ENCODE measurements at places on chromosomes 4 and X. TPM values are rescaled to one million over a fixed set of nuclear protein-coding genes. Genes with fewer than 3 reads are reported as not detected.
A peak's percentile ranks its signal among the peaks of the same experiment; 100 is the strongest.

GRCh38 chr4:79047316-79047715 lies 108.1 kb upstream of the PAQR3 start:
- no peak for DNase-seq

DNA sequence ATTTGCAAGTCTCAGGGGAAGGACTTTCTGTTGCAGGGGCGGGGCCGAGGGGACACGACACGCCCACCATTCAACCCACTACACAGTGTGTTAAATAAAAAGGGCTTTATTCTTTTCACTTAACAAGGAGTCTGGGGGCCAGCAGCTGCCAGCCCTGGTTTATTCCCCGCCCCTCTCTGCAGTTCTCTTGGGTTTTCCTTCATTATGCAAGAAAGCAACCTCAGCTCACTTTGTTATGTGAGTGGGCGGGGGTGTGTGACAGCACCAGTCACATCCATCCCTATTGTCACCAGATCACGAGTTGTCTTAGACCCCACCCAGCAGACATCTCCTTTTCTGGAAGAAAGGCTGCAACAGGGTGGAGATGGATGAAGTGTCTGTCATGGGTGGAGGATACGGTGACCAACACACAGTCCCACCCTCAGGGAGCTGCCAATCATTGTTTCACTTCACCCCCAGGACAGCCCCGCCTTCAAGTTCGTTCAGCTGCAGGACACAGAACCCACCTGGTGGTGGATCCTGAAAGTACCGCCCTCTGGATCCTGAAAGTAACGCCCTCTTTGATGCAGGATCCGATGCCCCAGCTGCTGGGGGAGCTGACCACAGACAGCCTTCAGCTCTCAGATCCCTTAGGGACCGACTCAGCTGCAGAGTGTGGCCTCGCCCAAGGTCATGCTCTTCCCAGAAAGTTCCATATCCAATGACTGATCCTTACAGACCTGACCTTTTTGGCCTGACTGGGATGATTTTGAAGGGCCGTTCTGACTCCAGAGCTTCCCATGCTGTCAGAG lies 79.6 kb downstream of the SMIM20 start:
- peak; percentile 85 for DNase-seq

- no peak for DNase-seq
Observed at GRCh38 chr4:174847801-174848427, 18.9 kb upstream of the GLRA3 start.

GRCh38 chr4:39855909-39856512 lies 121.7 kb downstream of the PDS5A start:
- DNase-seq: no peak

DNA sequence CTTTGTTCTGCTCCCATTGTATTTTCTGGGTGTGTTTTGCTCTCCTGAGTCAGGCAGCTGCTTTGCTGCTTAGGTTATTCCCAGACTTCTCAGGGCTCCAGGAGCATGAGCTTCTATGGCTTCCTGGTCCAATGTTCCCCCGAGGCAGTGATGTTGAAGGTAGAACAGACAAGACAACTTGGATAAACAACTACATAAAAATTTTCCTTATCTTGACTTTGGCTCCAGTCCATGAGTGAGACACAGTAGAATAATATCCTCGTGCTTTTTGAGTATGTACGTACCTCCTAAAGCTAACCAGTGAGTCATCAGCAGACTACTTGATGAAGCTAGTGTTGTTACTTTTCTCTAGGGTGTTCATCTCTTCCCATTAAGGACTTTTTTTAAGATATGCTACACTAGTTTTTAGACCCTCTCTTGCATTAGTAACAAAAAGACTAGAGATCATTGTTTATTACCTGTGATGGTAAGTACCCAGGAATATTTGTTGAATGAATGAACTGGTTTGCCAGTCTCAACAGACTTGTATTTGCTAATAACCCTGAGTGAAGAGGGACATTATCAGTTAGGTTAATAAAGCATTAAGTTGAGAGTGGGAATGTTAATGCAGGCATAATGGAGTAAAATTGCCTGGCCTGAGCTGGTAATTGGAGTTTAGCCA lies 131.9 kb downstream of the FHIP1A start:
- DNase-seq: no peak

DNA sequence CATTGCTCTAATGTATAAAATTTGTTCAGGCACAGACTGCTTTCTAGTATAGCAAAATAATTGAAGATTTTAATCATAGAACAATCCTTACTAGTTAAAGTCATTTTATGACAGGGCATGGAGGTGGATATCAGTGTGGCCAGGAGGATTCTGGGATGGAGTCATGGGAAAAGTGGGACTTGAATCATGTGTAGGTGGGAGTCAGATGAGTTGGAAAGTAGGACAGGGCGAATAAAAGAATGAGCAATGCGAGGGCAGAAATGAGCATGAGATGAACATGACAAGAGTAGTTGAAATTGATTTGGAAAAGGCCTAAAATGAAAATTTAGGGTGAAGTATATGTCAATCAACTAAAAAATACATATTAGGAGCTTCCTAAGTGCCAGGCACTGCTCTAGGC lies 7.2 kb upstream of the SDAD1 start:
- no peak for DNase-seq

- no peak for DNase-seq
Observed at GRCh38 chr4:8308144-8308543, 38.6 kb downstream of the HTRA3 start.

GRCh38 chr4:176357359-176358082 lies 37.8 kb downstream of the SPCS3 start:
- DNase-seq: peak; percentile 13

- DNase-seq: no peak
Observed at GRCh38 chr4:169272265-169272886, 1.6 kb upstream of the SH3RF1 start.

GRCh38 chr4:144714166-144714565 lies 68.2 kb downstream of the HHIP start:
- DNase-seq: no peak

GRCh38 chrX:154734061-154734781 lies 16.7 kb downstream of the GAB3 start:
- no peak for DNase-seq

Gene BANK1
- not detected for total RNA-seq

Gene MFAP3L
- total RNA-seq: 49.1 TPM

Gene SLC9B1
- not detected for total RNA-seq

Gene GPR78
- 1.5 TPM for total RNA-seq

Data from H7 (cell line).